Type B pancreatic cell (in vitro differentiated cells): ENCODE measurements at places on chromosomes 2 and 18.

GRCh38 chr2:205768815-205769494 is 86.7 kb downstream of the NRP2 start:
- DNase-seq = no peak

- no peak for DNase-seq
Measured at GRCh38 chr18:55264108-55264507, 304.8 kb upstream of the CCDC68 start.

DNA sequence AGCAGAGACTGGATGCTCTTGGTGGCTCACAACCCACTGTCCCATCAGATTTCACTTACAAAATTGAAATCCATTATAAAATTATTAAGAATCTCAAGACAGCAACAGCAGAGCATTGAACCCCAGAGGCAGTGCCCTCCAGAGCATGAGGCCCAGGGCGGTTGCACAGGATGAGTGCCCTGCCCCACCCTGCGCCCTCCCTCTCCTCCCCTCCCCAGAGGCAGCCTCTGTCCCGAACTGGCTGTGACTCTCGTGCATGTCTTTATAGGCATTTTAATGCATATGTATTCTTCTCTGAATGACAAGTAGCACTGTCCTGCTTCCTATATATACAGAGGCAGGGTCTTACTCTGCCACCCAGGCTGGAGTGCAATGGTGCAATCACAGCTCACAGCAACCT is 10.4 kb downstream of the MFSD2B start:
- no peak for DNase-seq

GRCh38 chr2:40797120-40797519 is 345.2 kb upstream of the SLC8A1 start:
- no peak for DNase-seq

DNA sequence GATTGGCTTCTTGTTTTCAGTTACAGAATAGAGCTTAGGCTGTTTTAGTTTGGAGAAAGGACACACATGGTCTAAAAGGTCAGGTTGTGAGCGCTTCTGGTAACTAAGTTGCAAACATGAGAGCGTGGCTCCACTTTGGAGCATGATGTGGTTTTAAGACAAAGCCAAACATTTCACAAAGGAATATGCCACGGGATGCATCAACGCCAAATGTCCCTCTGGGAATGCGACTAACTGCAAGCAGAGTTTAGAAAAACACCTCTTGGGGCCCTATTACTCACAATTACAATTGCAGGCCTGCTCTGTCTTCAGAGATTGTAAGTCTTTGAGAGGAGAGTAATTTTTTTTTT is 25.4 kb downstream of the MYO7B start:
- DNase-seq = no peak

DNA sequence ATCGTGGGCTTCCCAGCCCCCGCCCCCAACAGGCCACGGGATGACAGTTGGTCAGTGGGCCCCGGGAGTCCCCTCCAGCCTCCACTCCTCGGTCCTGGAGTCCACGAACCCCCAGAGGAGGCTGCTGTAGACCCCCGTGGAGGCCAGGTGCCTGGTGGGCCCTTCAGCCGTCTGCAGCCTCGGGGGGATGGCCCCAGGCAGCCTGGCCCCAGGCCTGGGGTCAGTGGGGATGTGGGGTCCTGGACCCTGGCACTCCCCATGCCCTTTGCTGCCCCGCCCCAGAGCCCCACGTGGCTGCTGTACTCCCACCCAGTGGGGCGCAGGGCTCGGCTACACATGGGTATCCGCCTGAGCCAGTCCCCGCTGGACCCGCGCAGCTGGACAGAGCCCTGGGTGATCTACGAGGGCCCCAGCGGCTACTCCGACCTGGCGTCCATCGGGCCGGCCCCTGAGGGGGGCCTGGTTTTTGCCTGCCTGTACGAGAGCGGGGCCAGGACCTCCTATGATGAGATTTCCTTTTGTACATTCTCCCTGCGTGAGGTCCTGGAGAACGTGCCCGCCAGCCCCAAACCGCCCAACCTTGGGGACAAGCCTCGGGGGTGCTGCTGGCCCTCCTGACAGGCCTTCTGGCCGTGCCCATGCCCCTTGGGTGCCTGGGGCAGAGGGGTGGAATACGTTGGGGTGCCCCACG is 7.6 kb downstream of the NEU4 start:
- DNase-seq = no peak

DNA sequence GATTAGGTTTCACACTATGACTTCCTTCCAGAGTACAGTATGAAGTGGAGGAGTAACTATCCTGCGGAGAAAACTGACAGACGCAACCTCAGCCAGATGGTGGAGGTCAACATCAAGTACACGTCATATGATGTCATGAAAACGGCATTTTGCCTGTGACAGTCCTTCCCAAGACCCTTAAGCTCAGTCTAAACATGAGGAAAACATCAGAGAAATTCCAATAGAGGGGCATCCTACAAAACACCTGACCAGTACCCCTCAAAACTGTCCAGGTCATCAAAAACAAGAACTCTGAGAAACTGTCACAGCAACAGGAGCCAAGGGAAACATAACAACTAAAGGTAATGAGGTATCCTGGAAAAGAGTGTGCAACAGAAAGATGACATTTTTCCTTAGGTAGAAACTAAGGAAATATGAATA is 1.7 kb downstream of the RNU4ATAC start:
- DNase-seq = no peak

DNA sequence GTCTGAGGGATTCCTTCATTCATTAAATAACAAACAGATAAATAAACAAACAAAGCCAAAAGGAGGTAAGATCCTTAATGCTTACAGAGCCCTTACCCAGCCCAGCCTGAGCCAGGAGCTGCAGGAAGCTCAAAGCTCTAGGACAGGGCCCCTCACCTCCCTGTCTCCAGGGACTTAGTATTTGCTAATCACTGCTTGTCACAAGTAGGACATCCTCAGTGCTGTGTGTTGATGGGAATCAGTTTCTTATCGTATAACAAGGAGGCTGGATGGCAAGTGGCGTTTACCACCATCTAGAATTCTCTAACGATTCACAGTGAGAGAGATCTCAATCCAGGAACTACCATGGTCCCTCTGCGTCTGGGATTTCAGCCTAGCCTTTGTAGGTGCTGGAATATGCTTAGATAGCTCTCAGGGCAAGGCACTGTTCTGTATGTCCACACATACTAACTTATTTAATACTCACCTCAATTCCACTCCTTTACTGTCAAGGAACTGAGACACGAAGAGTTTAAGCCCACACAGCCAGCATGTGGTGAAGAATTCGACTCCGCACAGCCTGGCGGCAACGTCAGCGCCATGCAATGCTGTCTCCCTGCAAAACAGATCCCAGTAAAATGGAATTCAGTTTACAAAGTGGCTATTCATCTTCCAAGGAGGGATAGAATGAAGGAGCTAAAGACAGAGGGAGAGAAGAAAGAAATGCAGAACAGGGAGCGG is 164.8 kb downstream of the MYCN start:
- DNase-seq = no peak

DNA sequence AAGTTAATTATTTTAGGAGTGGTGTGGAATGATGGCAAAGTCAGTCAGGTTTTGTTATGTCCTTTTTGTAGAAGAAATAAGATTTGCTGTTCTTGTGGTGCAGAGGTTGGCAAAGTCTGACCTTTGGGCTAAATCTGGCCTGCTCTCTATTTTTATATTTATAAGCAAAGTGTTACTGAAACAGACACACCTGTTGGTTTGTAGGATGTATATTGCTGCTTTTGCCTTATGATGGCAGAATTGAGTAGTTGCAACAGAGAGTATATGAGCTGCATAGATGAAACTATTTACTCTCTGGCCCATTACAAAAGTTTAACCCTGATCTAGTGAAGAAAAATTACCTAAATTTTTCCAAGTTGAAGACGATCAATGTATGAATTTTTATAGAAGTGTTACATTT is 34.1 kb upstream of the KCNJ13 start:
- no peak for DNase-seq

DNA sequence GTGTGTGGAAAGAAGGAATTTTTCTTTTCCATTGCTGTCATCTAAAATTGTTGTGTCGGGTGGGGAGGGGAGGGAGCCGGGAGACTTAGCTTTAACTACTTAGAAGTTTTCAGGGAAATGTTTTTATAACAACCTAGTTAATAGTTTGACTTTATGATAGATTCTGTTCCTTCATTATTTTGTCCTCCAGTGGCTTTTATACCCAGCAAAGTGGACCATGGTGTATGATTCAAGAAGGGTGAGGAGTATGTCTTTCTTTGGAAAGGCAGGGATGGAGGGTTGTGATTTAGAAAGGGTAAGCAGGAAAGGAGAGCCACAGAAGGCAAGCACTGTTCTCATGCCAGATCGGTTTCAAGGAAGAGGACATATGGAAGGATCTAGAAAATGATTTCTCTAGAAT is 261.8 kb downstream of the NEDD4L start:
- no peak for DNase-seq

DNA sequence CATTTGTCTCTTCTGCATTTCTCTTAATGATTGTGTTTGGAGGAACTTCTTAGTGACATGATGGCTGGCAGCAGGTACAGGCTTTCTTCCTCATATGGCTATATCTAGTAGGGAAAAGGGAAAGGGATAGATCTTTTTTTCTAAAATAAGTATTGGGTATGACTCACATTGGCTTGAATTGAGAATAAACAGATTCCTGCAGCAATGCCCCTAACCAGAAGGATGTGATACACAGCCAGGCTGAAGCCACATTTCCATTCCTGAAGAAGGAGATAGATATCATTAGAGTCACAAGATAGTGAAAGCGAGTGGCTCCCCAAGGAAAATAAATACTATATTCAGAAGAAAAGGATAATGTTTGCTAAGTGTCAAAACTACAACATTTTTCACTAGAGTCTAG is 61.1 kb downstream of the VWC2L start:
- no peak for DNase-seq

- no peak for DNase-seq
Measured at GRCh38 chr18:45282101-45282812, 333.0 kb upstream of the SLC14A2 start.

GRCh38 chr2:120995152-120995551 is 259.5 kb downstream of the GLI2 start:
- no peak for DNase-seq

- DNase-seq = no peak
Measured at GRCh38 chr2:88187927-88188326, 17.8 kb downstream of the THNSL2 start.

GRCh38 chr2:147600646-147601045 is 244.2 kb upstream of the ACVR2A start:
- no peak for DNase-seq

DNA sequence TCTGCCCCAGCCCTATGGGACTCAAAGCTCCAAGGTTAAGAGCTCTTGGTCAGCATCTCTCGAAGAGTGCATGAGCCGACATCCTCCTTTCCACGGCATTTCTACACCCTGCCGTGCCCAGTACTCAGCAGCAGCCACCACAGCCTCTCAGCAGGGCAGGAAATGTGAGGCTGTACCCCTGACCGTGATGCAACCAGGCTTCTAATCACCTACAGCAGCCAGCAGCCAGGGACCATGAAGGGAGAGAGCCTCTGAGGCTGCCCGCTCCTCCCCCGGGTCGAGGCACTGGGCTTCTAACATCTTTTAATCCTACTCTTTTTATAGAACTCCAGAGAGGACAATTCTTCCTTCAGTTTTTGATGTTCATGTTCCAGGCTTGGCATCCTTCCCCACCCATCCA is 6.5 kb downstream of the CYS1 start:
- no peak for DNase-seq

- no peak for DNase-seq
Measured at GRCh38 chr2:151771599-151772358, 37.5 kb upstream of the NEB start.

DNA sequence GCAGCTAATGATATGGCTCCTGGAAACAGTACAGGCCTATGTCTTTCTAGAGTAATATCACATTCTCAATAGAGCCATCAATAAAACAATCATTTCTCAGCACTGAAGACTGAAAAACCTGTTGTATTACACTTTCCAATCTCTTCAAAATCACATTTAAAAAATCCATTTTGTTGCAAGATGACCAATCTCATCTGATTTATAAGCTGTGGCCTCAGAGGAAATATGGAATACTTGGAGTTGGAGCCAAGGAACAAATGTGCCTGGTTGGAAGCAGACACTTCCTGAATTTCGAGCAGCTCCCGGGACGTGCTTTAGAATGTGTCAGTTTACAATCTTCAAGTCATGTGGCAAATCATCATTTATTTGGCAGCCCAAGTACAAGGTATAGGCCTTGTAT is 114.5 kb downstream of the ADCYAP1 start:
- no peak for DNase-seq

DNA sequence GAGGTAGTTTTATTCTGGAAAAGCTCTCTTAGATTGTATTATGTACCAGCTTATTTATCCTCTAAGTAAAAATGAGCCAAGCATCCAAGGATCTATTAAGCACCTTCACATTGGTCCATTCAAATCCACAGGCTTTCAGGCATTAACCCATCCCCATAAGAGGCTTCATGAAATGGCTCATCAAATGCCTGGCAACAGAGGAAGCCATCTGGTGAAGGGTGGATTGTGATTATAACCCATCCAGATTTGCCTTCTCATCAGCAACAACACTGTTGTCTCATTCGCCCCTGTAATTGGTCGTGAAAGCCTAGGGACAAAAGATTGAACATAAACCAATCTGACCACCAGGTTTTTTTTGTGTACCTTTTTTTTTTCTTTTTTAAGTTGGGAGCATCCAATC is 134.3 kb upstream of the TACR1 start:
- DNase-seq = no peak

DNA sequence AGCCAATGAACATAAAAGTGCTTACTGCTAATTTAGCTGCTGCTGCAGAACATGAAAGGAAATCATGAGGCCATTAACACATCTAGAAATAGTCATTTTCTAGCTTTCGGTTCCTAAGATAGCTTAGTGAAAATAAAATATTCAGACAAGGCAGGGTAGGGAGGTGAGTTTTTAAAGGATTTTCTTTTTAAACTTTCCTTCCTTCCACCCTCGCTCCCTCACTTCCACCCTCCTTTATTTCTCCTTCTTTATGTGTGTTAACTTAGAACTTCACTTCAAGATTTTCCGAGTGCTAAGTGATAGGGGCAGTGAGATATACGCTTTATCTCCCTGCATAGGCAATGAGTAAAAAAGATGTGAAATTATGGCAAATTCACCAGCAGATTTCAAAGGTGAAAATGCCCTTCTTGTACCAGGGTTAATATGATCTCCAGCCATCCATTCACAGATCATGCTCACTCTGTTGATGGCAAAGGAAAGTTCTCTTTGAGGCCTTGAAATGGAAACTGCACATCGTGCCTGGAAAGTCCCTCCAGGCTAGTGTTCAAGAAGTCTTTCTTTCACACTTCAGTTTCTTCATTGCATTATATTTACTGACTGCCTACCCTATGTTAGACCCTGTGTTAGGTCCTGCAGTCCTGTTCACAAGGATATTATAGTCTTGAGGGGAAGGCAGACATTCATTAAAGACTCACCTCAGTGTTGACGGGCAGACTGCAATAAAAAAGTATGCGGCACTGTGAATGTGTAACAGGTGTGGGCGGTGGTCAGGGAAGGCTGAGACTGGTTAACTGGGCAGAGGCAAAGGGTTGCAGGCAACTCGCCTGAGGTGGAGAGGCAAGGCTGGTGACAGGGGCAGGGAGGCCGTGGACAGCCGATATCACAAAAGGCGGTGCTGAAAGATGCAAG is 200.8 kb downstream of the PLCL1 start:
- no peak for DNase-seq

- no peak for DNase-seq
Measured at GRCh38 chr2:224837066-224837465, 120.9 kb upstream of the CCDC195 start.
